NCI-H1105 treated with DMSO at 0.1 percent for 48 hours (cell line): ENCODE measurements at places on chromosomes 16 and 17.

DNA sequence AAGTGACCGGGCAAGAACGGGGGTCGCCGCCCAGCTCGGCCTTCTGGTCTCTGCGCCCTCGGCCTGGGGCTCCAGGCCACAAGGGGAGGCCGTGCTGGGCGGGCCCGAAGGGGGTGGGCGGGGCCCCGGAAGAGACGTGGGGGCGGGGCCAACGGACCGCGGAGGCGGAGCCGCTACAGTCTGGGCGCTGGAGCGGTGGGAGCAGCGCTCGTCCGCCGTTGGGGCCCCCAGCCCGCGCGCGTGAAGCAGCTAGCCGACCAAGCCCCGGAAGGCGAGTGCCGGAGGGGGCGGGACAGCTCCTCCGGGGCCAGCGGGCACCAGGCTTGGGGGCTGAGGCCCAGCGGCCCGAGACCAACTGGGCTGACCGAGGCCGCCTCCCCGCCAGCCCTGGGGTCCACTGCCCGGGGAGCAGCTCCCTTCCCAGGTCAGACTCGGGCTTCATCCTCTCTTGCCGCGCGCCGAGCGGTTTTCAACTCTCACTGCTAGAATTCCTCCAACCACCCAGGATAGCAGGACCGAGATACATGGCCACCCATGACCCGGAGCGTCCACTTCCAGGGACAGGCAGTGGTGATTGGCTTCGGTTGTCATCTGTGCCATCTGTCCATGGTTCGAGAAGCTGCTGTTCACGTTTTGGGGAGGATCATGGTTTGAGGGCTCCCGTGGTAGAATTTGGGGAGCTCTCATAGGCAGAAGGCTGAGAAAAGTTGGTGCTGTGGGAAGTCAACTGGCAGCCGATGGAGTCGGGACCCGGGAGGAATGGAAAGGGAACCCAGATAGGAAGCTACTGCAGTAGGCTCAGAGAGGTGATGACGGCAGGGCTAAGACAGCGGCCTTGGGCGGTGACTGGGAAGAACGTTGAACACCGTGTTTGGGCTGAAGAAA is 44.6 kb upstream of the LCMT1 start:
- DNase-seq, result peak; percentile 66

DNA sequence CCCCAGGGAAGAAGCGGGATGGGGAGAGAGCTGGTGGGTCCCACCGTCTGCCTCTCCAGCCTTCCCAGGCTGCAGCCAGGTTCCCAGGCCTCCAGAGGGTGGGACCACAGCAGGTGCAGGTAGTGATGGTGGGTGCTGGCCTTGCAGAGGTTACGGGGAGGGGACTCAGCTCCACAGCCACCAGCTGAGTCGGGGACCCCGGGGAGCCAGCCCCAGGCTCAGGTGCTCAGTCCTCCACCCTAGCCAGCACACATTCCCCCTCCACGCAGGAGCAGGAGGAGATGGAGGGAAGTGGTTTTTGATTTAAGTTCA is 5.0 kb downstream of the TP53I13 start:
- DNase-seq, result no peak

DNA sequence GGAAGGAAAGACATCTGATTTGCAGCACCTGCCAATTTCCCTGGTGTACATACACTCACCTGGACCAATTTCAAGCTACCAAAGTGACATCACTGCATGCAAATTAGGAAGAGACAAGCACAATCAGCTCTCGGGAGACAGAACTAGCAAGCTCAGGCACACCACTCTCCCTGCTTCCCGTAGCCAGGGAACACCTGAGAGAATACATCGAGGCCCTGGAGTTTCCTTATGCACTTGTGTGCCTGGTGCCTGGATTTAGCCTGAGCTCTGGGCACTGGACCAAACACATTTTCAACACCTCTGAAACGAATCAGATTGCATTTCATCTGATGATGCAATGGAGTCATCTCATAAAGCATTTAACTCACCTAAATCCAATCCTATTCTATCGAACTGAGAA is 110.5 kb downstream of the HS3ST2 start:
- DNase-seq, result peak; percentile 84

- no peak for DNase-seq
Measured at GRCh38 chr17:45785480-45786193, 1.5 kb downstream of the CRHR1 start.

- no peak for DNase-seq
Measured at GRCh38 chr17:81075307-81075706, 40.4 kb downstream of the BAIAP2 start.

DNA sequence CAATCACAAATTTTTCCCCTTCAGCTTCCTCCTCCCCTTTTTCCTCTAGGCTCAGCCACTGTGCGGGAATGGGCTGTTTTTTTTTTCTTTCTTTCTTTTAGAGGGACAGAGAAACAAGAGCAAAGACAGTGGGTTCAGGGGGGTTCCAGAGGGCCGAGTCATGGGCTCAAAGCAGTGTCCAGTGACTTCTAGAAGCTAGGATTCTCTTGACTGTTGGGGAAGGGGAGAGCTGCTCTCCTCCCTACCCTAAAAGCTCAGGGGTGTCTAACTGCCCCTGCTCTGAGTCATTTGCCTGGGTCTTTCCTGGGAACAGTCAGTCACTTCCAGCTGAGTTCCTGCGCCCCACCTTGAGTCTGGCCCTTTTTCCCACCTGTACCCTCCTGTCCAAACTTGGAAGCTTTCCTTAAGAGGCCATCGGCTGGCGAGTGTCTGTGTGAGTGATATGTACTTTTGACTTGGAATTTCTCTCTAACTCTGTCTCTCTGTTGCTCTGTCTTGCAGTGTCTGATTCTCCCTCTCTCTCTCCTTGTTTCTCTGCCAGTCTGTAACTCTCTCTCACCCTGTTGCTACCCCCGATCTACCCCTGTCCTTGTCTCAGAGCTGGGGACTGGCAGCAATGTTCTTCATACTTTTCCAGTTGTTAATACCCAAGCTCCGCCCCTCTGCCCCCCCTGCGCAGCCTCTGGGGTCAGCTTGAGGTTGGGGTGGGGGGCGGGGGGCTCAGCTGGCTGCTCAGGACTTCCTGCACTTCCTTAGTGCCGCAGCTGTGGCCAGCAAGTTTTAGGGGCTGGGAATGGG is 2.4 kb downstream of the THRA start:
- no peak for DNase-seq

DNA sequence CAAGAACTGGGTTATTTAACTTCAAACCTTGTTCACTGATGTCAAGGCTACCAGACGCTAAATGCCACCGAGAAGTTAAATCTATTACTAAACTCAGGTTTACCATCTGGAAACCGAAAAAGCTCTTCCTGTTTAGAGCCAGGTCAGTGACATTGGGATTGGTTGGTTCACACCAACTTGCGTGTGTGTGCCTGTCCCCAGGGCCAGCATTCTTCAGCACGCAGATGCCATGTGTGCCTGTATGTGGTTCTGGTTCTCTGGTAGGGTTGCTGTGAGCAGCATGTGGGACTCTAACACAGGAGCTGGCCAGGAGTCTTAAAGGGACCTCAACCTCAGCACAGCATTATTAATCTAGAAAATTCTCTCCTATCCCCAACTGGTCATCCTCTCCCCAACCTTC is 18.1 kb upstream of the TBX2 start:
- no peak for DNase-seq

DNA sequence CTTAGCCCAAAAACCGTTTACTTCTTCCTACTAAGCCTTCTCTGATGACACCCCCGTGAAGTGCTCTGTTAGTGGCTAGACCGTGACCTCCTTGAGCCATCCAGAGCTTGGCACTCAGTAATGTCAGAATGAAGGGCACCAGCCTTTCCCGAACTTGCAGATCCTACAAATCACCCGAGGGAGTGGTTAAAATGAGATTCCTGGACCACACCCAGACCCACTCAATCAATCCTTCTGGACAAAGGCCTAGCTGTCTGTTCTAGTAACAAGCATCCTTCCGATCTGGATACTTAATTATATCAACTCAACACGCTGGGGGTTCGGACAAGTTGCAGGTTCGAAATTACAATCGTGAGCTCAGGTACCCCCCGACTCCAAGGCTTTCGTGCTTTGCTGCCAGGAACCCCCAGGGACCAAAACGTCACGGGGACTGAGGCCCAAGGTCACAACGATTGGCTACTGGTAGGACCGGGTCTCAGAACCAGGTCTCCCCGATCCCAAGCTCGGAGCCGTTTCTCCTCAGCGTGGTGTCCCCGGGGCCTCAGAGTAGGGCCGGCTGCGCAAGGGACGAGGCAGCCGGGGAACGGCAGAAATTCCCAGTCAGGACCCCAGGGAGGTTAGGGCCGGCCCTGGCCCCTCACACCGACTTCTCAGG is 527 bp downstream of the CIAPIN1 start:
- peak; percentile 18 for DNase-seq

DNA sequence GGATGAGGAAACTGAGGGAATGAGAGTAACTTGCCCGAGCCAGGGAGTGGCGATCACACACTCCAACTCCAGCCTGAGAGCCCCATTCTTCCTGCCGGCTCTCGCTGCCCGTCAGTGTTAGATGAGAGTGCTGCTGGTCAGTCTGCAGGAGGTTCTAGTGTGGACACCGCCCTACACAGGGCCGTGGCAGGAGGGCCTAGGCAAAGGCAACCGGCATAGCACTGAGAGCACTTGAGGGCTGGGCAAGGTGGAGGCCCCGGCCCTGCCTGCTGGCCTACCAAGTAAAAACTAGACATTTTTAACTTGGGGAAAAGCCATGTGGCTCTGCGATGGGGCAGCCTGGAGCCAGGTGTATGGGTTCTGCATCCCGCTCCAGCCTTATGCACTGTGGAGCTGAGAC is 354.8 kb downstream of the SEC14L1 start:
- DNase-seq, result no peak

- no peak for DNase-seq
Measured at GRCh38 chr16:74463888-74464287, 42.6 kb upstream of the CLEC18B start.

DNA sequence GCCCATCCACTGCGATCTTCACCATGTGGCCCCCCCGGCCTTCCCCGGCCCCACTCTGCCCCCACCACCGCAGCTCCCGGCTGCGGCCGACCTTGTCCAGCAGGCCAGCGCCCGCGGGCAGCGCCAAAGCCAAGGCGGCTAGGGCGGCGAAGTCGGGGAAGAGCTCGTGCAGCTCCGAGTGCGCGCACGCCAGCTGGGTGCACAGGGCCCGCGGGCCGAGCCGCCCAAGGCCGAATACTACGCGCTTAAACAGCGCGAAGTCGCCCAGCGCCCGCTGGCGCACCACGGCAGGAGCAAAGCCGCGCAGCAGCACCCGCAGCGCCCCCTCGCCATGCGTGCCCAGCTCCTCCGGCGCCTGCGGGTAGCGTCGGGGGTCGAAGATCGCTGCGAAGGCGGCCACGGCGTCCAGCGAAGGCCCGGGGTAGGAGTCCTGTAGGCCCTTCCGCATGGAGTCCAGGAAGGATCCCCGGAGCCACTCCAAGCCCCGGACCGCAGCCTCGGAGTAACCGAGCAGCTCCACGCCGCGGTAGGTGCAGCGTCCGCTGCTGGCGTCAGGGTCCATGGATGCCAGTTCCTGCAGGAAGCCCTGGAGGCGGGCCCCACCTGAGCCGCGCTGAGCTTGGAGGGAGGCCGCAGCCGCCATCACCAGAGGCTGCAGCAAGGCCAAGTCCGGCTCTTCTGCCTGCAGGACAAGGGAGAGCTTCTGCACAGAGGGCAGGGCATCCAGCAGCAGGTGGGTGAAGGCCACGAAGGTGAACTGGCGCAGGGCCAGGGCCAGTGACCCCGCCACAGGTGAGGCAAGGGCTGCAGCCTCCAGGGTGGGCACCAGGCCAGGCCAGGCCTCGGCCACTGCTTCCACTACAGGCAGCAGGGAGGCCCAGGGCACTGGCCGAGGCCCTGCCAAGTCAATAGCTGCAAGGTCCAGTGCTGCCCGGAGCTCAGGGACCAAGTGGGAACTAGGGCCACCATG is 10.3 kb downstream of the C17orf113 start:
- DNase-seq, result no peak

- no peak for DNase-seq
Measured at GRCh38 chr16:22372882-22373661, 1.3 kb downstream of the CDR2 start.

GRCh38 chr17:77237232-77238008 is 96.7 kb downstream of the SEC14L1 start:
- DNase-seq, result no peak

- no peak for DNase-seq
Measured at GRCh38 chr17:49581648-49581998, 6.0 kb downstream of the NXPH3 start.

- no peak for DNase-seq
Measured at GRCh38 chr17:41695134-41695661, 6.5 kb downstream of the EIF1 start.
